Activated effector memory CD4-positive, alpha-beta T cell treated with anti-CD3 and anti-CD28 coated beads, Interleukin-2, amount 50 U/mL, for 16 hours (primary cell): ENCODE measurements at places on chromosomes 5 and 9.
A peak's percentile ranks its signal among the peaks of the same experiment; 100 is the strongest.

- no peak for DNase-seq
These were observed 48.6 kb downstream of the CYSTM1 start for GRCh38 chr5:140223567-140223966.

DNA sequence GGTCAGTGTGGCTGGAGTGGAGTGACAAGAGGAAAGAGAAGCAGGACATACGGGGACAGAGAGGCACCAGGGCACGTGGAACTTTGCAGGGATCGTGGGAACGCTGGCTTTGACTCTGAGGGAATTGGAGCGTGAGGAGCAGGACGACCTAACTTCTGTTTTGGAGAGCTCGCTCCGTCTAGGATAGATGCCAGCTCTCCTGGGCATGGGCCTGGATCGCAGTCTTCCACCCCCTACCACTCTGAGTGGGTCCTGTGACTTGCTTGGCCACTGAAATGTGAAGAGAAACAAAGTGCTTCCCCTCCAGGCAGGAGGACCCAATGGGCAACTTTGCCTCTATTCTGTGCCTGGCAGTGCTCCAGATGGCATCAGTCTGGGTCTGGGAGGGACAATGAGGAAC lies 8.7 kb upstream of the SH3PXD2B start:
- no peak for DNase-seq

GRCh38 chr9:99414321-99414720 lies 192.2 kb downstream of the SEC61B start:
- DNase-seq: no peak

- DNase-seq: peak; percentile 73
These were observed 802 bp downstream of the ITGA2 start for GRCh38 chr5:52989781-52990527.

DNA sequence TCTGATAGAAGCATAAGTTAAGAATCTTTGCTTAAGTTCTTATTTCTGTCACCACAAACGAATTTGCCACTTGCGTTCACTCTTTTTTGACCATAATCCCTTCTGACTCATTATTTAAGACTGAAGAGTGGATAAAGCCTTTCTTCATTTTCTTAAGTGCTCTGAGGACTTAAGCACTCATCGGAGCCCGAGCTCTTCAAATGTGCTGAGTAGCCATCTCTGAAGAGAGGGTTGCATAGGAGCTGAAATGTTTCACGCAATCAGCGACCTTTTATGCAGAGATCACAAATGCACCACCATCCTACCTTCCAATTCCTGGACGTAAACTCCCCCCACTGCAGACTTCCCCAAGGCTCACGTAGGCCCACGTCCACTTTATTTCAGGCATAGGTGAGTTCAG lies 699.2 kb downstream of the IRX1 start:
- DNase-seq: no peak

DNA sequence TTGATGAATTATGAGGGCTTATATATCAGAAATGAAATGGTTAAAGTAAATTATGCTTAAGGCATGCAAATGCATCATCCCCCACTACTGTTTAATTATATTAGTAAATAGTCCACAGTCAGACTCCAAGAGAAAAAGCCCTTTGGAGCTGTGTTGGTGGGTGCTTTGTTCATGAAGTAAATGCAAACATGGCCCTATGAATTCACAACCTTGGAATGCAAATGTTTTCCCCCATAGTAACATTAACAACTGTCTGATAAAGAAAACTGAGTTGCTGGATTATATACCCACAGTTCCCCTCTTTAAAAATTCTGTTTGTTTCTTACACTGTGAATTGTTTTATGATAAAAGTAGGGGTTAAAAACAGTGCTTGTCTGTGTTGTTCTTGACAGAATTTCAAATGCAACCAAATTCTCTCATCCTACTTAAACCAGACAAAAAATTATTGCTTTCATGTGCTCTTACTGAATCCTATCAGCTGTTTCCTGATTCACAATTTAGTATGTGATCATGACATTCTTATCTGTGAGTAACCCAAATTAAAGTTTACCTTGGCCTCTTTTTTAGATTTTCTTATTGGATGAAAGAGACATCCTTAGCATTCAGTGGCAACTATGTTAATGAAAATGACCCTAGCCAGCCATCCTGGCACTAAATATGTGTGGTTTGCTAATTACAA lies 48.5 kb upstream of the SNCAIP start:
- no peak for DNase-seq

GRCh38 chr9:4296217-4296616 lies 3.7 kb downstream of the GLIS3 start:
- DNase-seq: no peak

DNA sequence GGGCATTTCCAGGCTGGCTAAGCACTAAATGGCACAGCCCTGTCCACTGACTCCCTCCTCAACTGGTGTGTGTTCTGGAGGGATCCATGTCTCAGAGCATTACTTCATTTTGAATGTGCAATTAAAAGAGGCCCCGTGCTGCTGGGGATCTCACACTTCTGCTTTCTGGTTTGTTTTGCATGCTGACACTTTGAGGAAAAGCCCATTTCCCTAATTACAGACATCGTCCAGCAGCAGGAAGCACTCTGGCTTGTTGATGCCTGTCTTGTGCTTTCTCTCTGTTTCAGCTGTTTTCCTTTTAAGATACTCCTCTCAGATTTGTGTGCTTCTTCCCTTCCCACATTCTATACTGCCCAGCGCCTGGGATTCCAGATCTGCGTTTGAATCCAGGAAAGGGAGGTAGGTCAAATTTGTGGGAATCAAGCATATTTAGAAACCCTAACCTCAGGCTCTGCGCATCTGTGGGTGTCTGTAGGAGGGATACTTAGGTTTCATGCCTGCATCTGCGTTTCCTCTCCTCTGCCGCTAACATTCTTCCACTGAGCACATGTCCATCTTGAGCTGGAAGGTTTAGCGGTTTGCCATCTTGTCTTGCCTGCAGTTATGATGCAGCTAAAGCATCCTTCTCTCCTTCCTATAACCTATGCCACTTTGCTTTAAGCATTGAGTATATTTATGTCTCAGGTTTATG lies 25.7 kb downstream of the SYK start:
- DNase-seq: no peak

DNA sequence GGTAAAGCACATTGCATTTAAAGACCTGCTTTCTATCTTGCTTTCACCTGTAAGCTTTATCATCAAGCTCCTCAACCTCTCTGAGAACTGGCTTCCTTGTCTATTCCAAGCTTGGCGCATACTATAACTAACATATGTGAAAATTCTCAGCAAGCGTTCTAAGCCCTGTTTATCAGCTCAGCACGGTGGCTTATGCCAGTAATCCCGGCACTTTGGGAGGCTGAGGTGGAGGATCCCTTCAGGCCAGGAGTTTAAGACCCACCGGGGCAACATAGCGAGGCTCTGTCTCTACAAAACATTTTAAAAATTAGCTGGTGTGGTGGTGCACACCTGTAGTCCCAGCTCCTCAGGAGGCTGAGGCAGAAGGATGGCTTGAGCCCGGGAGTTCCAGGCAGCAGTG lies 1.6 kb upstream of the ATP6V0E1 start:
- no peak for DNase-seq

- DNase-seq: no peak
These were observed 477.8 kb downstream of the CCDC171 start for GRCh38 chr9:16030528-16031185.

- no peak for DNase-seq
These were observed 59.1 kb downstream of the TLR4 start for GRCh38 chr9:117763314-117763713.

GRCh38 chr5:138336952-138337684 lies 948 bp upstream of the FAM53C start:
- DNase-seq: no peak

GRCh38 chr9:6923086-6923485 lies 165.3 kb downstream of the KDM4C start:
- DNase-seq: no peak

GRCh38 chr5:135625961-135626360 lies 47.2 kb upstream of the CXCL14 start:
- no peak for DNase-seq

DNA sequence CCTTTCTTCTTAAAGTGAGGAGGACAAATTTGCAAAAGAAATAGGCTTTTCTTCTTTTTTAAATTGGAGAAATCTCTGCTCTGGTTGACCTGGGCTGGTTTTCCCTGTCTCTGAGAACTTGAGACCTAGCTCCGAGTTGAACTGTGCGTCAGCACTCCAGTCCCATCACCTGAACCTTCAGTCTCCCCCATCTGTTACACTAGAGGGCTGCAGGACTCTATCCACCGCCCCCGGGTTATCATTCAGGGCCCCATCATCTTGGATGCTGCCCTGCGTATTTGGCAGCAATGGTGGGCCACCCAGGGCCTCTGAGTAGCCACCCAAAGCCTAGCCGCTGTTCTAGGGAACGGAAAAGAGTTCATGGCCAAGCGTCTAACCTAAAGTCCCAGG lies 2.5 kb downstream of the FOXE1 start:
- no peak for DNase-seq

GRCh38 chr5:11292648-11293356 lies 531.8 kb upstream of the DAP start:
- no peak for DNase-seq

- no peak for DNase-seq
These were observed 80.7 kb downstream of the PRRT1B start for GRCh38 chr9:131625790-131626670.

DNA sequence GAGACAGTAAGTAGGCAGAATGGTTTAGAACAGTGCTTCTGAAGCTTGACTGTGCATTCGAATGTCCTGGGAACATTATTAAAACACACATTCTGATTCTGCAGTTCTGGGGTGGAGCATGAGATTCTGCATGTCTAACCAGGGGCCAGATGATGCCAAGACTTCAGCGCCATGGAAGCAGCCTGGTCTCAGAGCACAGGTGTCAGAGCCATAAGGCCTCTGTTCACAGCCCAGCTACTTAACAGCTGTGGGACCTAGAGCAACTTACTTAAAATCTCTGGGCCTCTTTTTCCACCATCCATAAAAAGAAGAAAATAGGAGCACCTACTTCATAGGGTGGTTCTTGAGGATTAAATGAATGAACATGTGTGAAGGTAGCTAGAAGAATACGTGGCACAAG lies 84.0 kb downstream of the GNAQ start:
- DNase-seq: no peak

DNA sequence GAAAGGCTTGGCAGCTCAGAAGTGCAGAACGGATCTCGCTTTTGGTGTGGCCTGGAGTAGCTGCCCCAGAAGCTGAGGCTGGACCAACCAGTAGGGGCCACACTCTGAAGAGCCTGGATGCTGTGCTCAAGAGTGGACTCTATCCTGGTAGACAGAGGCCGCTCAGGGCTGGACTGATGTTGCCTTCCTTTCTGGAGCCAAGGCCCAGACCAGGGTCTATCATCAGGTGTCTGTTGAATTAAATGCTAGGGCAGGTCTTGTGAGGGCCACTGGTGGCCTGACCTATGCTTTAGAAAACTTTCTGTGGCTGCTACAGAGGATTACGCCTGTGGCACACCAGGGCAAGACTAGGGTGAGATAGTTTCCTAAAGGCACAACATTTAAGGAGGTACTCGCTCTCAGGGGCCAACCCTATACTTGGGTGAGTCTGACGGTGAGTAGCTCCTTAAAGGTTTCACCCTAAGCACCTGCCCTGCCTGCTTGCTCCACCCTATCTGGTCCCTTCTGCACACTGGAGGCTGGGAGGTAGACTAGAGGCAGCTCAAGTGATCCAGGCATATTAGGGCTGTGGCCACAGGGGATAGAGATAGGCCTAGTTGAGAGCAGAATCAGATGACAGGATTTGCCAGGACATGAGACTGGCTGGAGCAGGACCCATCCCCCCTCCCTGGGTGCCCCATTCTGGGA lies 9.8 kb upstream of the IRF1 start:
- no peak for DNase-seq

DNA sequence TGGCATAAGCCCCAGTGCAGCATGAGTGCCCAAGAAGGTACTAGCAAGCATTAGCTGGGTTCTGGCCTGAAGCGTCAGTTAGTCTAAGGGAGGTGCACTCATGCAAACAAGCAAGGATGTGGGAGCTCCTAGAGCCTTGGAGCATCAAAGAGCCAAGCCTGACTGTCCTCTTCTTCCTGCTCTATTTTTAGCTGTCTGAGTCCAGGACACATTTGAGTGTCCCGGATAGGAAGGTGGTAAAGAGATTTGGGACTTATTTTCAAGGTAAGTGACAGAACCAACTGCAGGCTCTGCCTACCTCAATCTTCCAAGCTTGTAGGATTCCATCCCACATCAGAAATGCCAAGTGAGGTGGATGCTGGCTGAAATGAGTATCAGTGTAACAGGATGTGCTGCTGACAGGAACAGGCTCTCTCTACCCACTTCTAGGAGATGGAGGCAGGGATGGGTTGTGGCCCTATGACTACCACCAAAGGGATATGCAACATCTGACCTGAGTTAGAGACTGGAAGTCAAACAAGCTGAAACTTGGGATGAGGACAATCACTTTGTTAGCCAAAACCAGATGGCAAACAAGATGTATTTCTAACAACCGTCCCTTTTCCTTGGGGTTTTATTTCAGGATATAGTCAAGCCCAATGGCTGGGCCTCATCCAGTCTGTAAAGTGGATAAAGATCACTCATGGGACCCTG lies 15.1 kb downstream of the MACROH2A1 start:
- no peak for DNase-seq

- DNase-seq: no peak
These were observed 155.1 kb upstream of the DMRT1 start for GRCh38 chr9:686321-686813.

GRCh38 chr5:36523450-36523849 lies 83.0 kb upstream of the SLC1A3 start:
- no peak for DNase-seq

DNA sequence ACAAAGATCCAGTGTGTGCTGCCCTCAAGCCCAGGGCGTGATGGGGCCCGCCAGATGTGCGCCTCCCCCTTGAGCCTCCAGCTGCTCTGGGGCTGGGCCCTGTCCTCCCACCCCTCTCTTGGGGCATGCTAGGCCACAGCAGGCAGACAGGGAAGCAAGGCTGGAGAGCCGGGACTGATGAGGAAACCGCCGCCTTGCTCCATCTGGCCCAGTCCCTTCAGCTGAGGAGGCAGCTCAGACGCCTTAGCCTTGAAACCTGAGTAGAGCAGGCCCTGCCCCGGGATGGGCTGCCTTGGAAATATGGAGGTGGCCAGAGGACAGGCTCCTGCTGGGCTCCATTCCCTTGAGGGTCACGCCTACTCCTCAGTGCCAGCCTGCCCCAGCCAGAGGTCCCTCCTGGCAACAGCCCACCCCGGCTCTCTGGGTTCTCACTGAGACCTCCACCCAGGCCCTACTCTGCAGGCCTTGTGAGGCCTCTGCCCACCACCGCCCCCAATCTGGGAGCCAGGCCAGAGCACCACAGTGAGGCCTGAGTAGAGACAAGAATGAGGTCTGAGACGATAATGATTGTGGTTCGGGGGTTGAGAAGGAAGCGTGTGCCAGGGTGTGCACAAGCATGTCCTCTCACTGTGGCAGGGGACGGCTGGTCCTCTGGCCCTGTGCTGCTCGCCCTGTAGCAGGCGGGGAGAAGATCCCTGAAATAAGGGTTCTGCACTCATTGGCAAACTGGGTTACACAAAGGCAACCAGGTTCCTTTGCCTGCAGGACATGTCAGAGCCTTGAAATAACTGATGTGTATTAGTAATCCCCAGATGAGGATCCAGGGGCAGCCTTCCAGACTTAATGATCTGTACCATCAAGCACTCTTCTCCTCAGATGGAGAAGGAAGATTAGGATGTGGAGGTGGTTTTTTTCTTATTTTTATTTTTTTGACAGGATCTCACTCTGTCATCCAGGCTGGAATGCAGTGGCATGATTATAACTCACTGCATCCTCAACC lies 30.9 kb downstream of the CXXC5 start:
- no peak for DNase-seq
